Smooth muscle cell of the brain vasculature (primary cell): ENCODE measurements at places on chromosomes 16 and 17.

DNA sequence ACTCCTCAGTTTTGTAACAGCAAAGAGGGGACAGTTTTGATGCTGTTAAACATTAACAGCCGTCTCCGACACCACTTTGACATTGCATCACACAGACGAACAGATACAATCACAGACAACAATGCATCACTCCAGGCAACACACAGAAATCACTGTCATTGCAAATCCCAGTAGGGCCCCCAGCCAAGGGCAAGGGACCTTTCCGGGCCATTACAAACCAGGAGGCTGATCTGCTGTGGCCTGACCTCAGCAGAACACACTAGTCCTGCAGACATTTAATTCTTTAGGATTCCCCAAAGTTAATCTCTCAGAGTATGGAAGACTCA is 136.2 kb upstream of the RCVRN start:
- DNase-seq: no peak

DNA sequence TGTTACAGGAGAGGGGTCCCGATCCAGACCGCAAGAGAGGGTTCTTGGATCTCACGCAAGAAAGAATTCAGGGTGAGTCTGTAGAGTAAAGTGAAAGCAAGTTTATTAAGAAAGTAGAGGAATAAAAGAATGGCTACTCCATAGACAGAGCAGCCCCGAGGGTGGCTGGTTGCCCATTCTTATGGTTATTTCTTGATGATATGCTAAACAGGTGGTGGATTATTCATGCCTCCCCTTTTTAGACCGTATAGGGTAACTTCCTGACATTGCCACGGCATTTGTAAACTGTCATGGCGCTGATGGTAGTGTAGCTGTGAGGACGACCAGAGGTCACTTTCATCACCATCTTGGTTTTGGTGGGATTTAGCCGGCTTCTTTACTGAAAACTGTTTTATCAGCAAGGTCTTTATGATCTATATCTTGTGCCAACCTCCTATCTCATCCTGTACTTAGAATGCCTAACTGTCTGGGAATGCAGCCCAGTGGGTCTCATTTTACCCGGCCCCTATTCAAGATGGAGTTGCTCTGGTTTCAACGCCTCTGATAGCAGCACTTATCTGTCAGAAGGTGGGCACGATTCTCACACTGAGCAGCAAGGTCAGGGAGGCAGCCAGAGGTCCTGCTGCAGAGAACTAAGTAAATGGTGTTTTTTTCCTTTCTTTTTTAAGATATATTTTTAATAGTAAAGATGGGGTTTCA is 26.5 kb upstream of the XYLT2 start:
- DNase-seq: no peak

DNA sequence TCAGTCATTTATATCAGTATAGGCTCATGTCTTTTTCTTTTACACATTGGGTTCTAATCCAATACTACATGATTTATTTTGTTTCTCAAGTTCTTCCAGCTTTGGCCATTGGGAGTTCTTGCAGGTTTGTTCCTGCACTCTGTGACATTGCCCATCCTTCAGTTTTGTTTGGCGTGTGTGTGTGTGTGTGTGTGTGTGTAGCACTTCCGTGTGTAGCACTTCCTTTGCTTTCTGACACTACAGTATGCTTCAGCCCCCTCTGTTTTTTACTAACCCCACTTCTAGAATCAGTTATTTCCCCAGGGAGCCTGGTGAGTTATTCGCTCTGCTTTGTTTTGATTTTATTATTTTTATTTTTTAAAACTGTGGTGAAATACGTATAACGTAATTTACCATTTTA is 75.6 kb upstream of the LGALS9 start:
- DNase-seq: no peak

GRCh38 chr17:80789356-80789902 is 202.2 kb upstream of the CHMP6 start:
- DNase-seq: peak; percentile 92
